H4 (cell line): ENCODE measurements at places on chromosomes 3 and 15. TPM values are rescaled to one million over a fixed set of nuclear protein-coding genes. Genes with fewer than 3 reads are reported as not detected.

CP gene
- 2.6 and 3.4 TPM in 2 replicates for total RNA-seq

DNA sequence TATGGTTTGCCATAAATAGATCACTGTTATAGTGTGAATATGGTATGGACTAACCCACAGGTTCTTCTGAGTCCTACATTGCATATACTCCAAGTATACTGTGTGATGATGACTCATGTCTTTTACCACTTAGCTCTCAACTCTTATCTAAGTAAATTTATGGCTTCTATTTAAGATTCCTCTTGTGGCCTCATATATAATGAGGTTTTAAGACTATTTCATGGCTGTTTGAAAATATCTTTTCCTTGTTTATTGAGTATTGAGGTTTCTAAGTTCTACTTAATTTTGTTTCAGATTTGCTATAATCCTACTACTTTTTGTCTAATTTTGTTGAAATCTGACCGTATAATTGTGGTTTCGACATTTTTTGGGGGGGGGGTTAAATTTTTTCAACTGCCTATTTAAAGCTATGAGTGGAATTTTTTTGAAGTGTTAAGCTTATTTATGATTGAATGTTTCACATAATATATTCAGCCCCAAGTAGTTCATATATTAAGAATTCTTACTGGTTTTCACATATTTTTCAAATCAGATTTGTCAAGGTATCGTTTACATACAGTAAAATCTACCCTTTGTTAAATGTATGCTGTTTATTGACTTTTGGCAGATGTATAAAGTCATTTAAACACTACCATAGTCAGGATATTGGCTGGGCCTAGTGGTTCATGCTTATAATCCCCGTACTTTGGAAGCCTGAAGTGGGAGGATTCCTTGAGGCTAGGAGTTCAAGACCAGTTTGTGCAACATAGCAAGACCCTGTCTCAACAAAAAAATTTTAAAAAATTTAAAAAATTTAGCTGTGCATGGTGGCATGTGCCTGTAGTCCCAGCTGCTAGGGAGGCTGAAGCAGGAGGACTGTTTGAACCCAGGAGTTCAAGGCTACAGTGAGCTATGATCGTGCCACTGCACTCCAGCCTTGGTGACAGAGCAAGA, 11.7 kb downstream of the SLC25A36 start:
- peak; percentile 92 for DNase-seq

- DNase-seq = no peak
Measured at GRCh38 chr3:160648701-160649100, 28.3 kb upstream of the ARL14 start.

DNA sequence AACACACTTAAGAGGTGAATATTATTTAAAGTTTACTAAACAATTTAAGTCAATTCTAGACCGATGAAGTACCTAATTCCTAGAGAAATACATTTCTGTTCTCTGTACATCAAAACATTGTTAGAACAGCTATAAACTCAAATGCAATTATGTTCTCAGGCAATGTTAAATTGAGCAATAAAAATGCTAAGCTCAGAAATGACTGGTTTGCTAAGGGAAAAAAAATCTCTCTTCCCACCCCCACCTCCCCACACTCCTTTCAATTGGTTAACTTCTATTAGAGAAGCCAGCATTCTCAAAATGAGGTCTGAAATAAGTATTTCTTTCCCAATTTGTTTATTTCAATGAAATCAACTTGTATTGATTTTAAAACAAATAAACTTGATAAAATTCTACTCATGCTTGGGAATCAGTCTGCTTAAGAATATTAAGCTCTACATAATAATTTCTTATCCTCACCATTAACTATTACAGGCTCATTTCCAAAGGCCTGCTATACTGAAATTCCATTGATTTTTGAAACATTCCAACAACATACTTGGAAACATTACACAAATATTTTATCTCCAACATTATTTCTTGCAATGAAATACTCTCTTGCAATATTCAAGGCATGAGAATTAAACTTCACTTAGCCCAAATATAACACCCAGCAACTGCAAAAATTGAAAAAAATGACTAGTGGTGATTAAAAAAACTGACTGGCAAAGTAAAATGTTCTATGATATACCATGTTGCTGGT, 22.6 kb downstream of the TSPAN3 start:
- no peak for DNase-seq
